ENCODE measurements at places on chromosomes 1 and 21.

DNA sequence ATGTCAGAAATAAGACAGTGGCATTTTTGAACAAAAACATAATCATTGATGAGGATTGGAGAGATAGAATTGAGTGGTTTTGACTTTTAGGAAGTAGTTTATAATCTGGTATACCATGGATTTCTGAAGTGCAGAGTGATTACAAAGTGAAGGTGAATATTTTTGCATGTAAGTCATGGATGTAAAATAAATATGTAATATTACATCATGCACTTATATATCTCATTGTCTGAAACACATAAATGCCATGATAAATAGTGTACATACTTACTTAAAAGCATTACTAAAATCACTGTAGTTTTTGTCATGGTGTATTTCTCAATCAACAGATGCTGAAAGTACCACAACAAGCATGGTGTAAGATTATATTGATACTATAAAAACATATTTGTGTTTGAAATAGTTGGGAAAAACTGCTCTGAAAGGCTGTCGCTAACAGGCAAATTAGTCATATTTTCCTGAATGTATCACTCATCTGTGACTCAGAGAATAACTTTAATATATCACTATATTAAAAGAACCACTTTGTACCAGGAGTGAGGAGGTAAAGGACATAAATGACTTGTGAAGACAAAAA lies 24.8 kb upstream of the RGS18 start:
- peak; percentile 66 for DNase-seq

GRCh38 chr1:58768971-58769808 lies 14.7 kb downstream of the JUN start:
- DNase-seq, result peak; percentile 63

- no peak for DNase-seq
Measured at GRCh38 chr1:54378874-54379554, 27.2 kb downstream of the SSBP3 start.

DNA sequence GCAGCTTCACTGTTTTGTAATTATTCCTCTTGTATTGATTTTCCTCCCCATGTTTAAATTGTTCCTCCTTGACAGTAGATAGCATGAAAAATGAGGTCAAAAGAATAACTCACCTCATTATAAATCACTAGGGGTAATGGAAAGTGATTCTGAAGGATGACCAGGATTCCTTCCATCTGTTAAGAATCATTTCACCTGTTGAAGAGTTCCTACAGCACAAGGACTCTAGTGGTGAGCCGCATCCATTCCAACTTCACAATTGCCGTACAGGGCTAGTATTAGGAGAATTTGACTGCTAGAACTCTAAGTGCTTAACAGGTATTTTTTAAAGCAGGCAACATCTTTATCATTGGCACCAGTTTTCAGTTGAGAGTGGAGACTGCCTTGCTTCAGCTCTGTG lies 13.7 kb downstream of the PPP1R12B start:
- DNase-seq, result no peak

GRCh38 chr1:204077979-204078696 lies 5.2 kb downstream of the SOX13 start:
- peak; percentile 9 for DNase-seq

GRCh38 chr1:223248770-223249140 lies 105.7 kb upstream of the TLR5 start:
- DNase-seq, result no peak

GRCh38 chr21:38909929-38910328 lies 104.2 kb downstream of the ETS2 start:
- no peak for DNase-seq

DNA sequence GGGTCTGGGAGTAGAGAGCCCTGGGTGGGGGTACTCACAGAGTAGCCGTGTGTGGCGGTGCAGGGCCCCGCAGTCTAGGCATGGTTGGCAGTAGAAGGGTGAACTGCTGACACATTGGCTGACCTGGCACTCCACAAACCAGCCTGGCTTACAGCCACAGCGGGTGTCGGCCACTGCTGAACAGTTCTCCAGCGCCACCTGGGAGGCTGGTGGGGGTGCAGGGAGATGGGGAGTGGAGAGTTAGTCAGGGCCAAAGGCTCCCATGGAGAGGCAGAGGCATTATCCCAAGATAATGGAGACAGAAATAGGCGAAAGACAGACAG lies 1.5 kb downstream of the TNFRSF25 start:
- DNase-seq, result no peak

DNA sequence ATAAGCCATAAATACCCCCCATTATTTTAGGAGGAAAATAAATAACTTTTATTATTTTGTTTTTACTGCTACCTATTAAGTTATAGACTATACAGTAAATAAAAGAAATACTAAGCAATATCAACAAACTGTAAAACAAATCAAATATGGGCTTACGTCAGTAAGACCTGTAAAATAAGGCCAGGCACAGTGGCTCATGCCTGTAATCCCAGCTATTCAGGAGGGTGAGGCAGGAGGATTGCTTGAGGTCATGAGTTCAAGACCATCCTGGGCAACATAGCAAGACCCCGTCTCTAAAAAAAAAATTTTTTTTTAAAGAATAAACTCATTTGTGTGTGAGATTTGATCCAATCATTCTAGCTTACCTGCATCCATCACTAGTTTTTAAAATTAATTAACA lies 17.8 kb downstream of the EGLN1 start:
- DNase-seq, result no peak

- DNase-seq, result peak; percentile 62
Measured at GRCh38 chr1:101314244-101314643, 77.4 kb downstream of the S1PR1 start.

DNA sequence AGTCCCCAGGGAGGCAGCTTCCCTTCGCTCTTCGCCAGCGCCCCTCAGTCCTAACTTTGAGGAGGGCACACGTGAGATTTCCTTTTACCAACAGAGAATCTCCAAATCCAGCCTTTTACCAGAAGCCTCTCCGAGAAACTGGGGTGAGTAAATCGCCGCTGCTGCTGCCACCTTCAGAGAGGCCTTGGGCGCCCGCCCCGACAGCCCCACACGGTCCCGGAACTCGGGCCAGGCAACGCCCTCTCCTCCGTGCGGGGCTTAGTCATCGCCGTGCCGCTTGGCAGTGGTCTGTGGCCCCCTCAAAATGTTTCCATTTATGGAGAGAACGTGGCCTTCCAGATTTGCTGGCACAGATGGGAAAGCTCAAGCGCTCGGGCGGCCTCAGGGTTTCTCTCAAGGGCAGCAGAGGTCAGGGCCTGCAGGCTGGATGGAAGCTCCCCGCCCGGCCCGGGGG lies 41.4 kb upstream of the COL6A2 start:
- peak; percentile 94 for DNase-seq

DNA sequence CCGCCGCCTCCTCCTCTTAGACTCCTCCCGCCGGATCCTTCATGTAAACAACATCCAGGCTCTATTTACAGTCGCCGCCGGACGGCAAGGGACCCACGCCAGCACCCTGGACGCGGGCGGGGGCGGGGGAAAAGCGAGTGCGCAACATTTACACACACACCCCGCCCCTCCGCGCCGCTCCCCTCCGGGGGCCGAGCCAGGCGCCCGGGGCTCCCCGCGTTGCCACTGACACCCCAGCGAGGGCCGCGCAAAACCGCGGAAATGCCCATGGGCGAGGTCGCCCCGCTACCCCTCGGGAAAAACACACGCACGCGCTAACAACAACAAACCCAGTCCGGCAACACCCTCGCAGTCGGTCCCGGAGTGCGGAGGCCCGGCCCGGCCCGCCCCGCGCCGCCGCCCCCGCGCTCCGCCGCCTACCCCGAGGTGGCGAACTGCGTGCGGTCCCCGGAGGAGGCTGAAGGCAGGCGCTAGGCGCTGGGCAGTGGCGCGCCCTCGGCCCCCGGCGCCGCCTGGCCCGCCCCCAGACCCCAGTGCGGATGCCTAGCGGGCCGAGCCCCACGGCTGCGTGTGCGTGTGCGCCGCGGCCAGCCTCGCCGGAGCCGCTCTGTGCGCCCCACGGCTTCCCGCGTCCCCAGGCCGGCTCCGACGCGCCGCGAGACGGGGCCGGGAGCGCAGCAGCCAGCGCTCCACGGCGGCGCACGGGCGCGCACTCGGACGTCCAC lies 81.1 kb upstream of the AK4 start:
- peak; percentile 58 for DNase-seq

GRCh38 chr1:14313731-14314431 lies 284.6 kb upstream of the KAZN start:
- no peak for DNase-seq

- no peak for DNase-seq
Measured at GRCh38 chr1:162695687-162696086, 63.4 kb downstream of the DDR2 start.

DNA sequence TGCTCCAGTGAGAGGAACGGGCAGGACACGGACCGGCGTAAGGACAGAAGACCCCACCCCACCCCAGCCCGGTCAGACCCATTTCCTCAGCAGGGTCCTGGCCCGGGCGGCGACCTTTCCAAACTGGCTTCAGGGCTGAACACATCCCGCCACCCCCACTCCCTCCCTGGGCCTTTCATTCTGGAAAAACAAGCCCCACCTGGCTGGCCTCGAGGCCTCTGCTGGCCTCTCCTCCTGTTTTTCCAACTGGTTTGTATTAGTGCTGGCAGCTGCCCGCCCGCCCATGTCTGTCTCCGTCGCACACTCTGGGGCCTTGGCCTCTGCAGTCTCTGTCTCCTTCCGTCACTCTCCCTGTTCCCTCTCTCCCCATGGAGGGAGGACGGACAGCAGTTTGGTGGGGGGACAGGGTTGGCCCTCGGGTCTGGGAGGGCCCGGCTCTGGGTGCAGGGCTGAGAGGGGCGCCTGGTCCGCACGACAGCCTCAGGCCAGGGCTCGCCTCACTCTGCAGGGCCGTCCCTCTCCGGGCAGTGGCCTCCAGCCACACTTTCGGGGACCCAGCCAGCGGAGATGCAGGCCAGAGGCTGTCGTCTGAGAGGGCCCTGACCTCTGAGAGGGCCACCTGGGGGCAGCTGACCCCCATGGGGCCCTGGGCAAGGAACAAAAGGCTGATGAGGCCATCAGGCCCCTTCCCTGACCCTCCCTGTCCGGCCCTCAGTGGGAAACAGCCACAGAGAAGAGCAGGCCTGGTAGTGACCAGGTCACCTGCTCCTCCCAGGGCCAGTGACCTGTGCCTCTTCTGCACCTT lies 1.5 kb upstream of the MXRA8 start:
- DNase-seq, result peak; percentile 68

Measured in IMR-90 (cell line).